Stimulated activated CD4-positive, alpha-beta T cell treated with anti-CD3 and anti-CD28 coated beads, Interleukin-1b, Interleukin-23, amount 100 ng/mL, for 4 hours (primary cell): ENCODE measurements at places on chromosomes 16 and 17.
A peak's percentile ranks its signal among the peaks of the same experiment; 100 is the strongest.

GRCh38 chr17:1376061-1376460 is 24.0 kb downstream of the YWHAE start:
- DNase-seq: no peak

DNA sequence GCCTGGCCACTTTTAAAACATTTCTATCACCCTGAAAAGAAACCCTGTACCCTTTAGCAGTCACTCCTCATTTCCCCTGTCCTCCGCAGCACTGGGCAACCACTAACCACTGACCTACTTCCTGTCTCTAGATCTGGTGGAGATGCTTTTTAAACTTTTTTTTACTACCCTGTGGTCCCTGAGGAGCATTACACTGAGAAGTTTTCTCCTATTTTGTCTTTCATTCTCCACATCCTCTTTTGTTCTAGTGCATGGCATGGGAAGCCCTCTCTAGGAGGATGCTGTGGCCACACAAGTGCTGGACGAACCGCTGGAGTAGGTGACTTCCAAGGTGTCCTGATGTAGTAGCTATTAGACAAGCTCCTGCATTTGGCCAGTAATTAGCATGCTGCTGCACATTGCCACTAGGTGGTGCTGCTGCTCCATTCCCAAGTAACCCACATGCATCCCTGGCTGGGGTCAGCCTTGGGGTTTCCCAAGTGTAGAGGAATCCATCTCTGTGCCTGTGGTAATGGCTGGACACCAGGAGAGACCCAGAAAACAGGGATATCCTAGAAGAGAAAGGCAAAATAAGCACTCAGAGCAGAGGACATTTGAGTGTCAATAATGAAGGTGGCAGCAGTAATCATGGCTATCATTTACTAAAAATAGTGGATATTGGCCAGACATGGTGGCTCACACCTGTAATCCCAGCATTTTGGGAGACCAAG is 143.8 kb upstream of the CRHR1 start:
- peak; percentile 60 for DNase-seq

- no peak for DNase-seq
Observed at GRCh38 chr17:66123163-66123562, 68.8 kb downstream of the CEP112 start.

GRCh38 chr17:6179017-6179416 is 108.8 kb downstream of the WSCD1 start:
- no peak for DNase-seq

GRCh38 chr16:14236401-14236800 is 165.3 kb downstream of the MRTFB start:
- no peak for DNase-seq

DNA sequence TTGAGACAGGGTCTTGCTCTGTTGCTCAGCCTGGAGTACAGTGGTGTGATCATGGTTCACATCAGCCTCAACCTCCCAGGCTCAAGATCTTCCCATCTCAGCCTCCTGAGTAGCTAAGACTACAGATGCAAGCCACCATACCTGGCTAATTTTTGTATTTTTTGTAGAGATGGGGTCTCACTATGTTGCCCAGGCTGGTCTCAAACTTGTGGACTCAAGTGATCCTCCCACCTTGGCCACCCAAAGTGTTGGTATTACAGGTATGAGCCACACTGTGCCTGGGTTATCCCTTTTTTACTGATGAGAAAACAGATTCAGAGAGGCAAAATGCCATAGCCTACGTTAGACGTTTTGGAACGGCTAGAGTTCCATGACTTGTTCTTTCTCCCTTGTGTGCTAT is 30.1 kb downstream of the SNX29 start:
- no peak for DNase-seq

DNA sequence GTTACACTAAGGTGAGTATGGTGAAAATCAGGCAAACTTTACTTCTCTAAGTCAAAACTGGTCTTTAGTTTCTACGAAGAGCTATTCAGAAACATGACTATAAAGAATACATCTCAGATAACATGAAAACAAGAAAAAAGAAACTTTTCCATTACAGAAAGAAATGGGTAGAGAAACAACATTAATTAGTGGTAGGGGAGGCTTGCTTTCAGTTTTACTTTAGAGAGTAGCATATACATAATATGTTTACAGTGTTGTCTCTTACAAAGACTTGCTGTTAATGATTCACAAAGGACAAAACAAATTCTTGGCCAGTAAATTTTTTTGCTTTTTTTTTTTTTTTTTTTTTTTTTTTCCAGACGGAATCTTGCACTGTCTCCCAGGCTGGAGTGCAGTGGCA is 34.2 kb downstream of the CRLF3 start:
- no peak for DNase-seq

GRCh38 chr17:21756856-21757619 is 64.7 kb downstream of the KCNJ18 start:
- no peak for DNase-seq

- no peak for DNase-seq
Observed at GRCh38 chr16:84947996-84948850, 63.1 kb downstream of the ZDHHC7 start.

DNA sequence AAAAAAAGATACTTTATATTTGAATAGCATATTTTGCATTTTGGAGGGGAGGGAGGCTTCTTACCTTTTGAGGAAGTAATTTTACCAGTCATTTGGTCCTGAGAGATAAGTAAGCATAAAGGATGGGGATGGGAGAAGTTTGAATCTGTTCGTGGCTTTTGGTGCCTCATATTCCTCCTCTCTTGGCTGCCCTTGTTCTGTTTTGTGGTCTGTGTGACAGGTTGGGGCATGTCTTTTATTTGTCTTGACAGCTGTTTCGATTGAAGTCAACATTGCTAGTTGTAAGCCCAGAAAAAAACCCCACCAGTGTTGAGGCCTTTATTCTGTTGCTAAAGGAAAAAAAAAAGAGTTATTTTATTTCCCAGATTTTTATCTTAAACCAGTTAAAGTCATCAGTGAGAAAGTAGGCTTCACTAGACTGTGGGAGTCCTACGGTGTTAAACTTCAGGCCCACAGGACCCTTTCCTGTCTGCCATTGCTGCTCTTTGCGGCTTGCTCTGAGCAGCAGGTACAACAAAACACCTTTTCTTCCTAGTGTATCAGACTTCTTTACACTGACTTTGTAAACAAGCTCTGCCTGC is 11.4 kb downstream of the SLC7A6 start:
- DNase-seq: no peak

DNA sequence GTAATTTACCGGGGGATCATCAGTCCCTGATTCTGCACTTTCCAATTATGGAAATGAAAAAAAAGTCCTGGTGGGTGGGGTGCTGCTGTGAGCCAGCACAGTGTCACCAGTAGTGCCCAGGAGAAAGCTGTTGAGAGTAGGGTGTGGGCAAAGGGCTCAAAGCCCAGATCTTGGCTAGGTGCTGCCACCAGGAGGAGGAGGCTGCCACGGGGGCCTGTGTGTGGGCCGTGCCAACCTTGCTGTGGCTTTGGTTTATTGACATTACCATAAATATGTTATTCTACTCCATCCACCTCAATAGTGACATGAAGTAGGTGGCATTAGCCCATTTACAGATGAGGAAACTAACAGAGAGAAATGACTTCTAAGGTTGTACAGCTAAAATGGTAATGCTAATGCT is 6.7 kb upstream of the PRPSAP2 start:
- no peak for DNase-seq

DNA sequence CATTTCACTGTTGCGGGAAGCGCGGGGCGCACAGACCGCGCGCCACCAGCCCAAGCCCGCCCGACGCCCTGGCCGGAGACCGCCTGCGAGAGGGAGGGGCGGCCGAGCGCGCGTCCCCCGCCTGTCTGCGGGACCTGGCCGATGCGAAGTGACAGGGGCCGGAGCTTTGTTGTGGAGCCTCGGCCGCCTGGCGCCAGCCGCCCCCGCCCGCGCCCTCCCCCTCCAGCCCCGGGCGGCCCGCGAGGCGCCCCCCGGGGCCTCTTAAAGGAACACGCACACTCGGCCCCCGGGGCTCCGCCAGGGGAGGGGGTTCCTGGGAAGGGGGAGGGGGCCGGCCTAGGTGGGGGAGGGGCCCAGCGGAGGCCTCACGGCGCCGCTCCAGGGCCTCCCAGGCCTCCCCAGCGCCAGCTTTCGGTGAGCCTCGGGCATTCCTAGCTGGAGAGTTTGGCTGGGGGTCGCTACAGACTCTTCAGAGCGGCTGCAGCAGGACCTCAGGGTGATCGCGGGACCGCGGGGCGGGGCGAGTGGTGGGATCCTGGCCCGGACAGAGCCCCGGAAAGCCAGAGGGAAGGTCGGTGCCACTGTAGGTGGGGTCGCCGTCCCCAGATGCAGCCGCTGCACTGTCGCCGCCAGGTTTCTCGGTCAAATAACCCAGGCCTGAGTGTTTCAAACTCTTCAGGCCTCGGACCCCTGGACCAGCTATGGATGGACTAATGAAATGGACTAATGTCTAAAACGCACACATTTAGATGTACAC is 2.4 kb upstream of the TBX2 start:
- no peak for DNase-seq

GRCh38 chr17:57050306-57050705 is 34.7 kb upstream of the AKAP1 start:
- no peak for DNase-seq

GRCh38 chr17:48627623-48628521 is 1.7 kb upstream of the HOXB9 start:
- no peak for DNase-seq

DNA sequence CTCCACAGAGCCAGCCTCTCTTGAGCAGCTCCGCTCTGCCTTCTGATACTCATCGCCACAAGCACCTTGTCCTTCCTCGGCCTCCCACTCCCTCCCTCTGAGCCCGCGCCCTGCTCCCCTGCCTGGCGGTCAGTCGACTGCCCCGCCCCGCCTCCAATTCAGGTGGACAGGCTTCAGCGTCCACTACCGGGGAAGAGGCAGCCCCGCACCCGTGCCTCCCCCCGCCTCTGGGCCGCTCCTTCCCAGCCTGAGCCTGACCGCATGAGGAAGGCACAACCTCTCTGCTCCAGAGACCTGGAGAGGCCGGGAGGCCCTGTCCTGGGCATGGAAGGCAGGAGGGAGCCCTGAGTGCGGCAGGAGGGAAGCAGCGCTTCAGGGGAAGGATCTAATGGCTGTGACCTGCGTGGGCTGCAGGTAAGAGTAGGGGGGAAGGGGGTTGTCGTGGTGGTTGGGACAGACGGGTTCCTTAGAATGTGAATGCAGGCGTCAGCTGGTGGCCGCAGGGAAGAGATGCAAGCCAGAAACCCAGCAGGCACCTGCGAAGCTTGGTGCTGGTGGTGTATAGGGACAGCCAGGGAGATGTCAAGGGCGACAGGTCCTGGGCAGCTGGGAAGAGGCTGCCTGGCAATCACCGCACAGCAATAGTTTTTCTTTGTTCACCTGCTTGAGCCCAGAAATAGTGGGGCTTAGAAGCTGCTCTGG is 3.0 kb upstream of the SLC6A4 start:
- DNase-seq: no peak

DNA sequence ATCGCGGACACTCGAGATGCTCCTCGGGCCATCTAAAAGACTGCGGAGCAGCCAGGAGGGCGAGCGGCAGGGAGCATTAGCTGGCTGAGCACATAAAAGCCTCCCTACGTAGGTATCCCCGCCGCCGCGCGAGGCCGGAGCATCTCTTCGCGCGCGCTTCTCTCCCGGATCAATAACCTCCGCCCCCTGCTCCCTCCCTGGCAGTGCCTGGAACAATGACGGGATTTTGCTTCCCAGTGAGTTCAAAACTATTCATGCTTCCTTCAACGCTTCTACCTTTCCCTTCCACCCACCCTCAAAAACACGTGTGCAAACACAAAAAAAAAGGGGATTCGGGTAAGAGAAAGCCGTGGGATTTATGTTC is 984 bp downstream of the CENPV start:
- peak; percentile 36 for DNase-seq

DNA sequence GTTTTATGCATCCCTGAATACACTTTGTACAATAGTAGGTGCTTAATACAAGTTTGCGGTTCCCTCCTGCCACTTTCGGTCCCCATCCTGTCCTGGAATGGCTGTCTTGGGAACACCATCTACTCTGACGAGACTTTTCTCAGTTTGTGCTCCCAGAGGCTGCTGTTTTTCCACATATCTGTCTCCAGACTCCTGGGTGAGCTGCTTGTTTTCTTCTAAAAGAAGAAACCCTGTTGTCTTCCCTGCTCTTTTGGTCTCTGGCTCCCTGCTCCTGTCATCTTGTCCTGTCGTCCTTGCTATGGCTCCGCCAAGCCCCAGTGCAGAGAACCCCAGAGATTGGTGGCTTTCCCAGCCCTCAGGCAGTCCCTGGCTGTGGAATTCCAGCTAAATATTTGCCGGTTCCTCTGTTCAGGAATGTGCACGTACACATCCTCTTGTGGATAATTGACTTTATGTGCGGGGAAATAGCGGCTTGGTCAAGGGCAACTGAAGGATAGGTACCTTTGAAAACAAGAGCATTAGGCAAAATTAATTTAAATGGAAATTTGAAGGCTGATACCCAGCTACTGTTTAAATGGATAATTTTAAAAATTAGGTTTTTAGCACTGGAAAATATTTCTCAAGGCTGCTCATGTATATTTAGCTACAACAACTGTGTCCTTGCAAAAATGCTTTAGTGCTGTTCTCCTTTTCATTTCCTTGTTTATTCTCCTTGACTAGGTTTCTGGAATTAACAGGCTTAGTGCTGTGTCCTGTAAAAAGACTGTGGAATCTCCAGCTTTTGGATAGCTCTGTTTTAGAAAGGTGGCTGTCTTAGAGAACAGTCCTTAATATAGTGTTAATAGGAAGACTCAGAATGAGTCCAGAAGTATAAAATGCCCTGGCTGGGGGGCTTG is 50.2 kb upstream of the SLC12A3 start:
- DNase-seq: no peak

GRCh38 chr17:45335721-45336120 is 18.9 kb upstream of the MAP3K14 start:
- no peak for DNase-seq

GRCh38 chr16:80744856-80745255 is 59.5 kb downstream of the CDYL2 start:
- no peak for DNase-seq

DNA sequence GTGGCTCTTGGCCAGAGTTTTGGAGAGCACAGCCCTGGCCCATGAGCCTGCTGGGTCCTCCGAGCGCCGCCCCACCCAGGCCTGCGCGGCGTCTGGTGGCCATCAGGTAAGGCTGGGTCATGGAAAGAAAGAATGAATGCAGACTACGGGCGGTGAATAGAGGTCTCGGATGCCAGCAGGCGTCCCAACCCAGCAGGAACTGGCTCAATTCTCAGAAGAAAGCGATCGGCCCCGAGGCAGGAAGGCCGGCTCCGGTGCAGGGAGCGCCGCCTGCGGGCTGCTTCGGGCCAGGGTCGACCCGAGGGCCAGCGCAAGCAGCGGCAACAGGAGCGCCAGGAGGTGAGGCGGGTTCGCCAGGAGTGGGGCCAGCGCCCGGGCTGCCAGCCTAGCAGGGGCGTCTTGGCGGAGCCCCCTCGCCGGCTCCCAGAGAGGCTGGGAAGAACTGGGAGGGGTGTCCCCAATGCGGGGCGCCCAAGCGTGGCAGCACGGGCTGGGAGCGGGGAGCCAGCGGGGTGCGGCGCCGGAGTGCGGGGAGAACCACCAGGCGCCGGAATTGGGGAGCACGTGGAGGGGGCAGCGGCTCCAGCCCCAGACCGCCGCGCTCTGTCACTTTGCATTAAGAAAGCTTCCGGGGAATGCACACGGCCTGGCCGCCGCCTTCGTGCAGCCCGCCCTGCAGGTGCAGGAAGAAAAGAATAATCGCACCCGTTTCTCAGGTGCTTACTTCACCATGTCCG is 7.1 kb upstream of the TMC5 start:
- no peak for DNase-seq
